ENCODE measurements at places on chromosomes 3 and 15. TPM values are rescaled to one million over a fixed set of nuclear protein-coding genes. Genes with fewer than 3 reads are reported as not detected.

FBXO40 gene
- not detected for total RNA-seq

GPR27 gene
- total RNA-seq, result 17.9 TPM

DNA sequence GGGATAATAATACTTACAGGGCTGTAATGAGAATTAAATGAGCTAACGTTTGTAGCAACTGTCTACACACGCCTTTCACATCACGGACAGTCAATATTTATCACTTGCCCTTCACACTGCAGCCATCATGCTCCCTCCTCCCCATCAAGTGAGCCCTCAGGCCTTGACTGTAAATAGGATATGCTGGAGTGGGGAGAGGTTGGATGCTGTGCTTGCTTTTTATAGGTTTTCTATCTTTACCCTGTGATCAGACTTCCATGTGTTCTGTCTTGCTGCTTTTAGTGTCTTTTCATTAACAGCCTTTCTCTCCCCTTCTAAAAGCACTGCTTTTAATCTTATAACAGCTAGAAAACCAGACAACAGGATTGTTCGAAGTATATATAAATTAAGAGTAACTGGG, 12.8 kb upstream of the MAGEF1 start:
- H3K27me3 ChIP-seq, result no peaks in the 10 kb centered on the region
- H3K4me1 ChIP-seq, result peaks cover 3% of the 10 kb centered on the region
- no peaks in the 10 kb centered on the region for H3K36me3 ChIP-seq
- no peak for DNase-seq

QTRT2 gene
- 26.1 TPM for total RNA-seq

ARL8B gene
- 62.7 TPM for total RNA-seq

DNA sequence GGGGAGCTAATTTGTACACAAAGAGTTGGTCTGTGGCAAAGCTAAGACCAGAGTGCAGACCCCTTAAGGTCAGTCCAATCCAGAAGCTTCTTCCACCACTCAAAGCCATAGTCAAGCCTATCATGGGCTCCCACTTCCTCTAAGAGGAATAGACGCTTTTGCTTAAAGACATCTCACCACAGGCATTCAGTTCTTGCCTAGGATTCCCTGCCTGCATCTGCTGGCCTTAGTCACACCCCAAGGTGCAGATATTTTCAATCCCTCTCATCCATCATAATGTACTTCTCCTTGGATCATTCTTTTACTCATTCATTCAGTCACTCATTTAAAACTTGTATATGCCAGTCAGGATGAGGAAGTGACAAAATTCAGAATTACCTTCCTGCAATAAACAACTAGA, 179.6 kb upstream of the STT3B start:
- H3K4me1 ChIP-seq, result no peaks in the 10 kb centered on the region
- no peaks in the 10 kb centered on the region for H3K36me3 ChIP-seq
- H3K27me3 ChIP-seq, result no peaks in the 10 kb centered on the region

DNA sequence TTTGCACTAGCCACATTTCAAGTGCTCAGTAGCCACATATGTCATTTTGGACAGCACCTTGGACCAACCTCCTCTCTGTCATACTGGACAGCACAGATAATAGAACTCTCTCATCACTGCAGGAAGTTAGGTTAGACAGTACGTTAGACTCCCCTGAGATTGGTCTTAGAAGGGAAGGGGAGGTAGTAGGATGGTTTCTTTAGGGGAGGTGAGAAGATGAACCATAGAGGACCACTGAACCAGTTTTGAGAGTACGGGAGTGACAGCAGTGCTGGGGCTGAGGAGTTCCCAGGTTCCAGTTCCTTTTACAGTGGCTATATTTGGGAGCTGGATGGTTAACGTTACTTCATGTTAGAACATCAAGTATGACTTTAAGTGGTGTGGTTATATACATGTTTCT, 7.8 kb downstream of the LRCH3 start:
- H3K4me1 ChIP-seq, result no peaks in the 10 kb centered on the region
- H3K36me3 ChIP-seq, result no peaks in the 10 kb centered on the region
- no peaks in the 10 kb centered on the region for H3K27me3 ChIP-seq

CHRFAM7A gene
- total RNA-seq, result 2.7 TPM

GRCh38 chr3:37031096-37031682, 37.9 kb downstream of the MLH1 start:
- peaks cover 27% of the 10 kb centered on the region for H3K36me3 ChIP-seq
- no peak overlapping the region for H3K27ac ChIP-seq
- H3K4me3 ChIP-seq, result no peak overlapping the region
- no peaks in the 10 kb centered on the region for H3K27me3 ChIP-seq
- no peak for DNase-seq
- no peaks in the 10 kb centered on the region for H3K4me1 ChIP-seq

SLC6A1 gene
- total RNA-seq, result 2.1 TPM
